Glutamatergic neuron (in vitro differentiated cells): ENCODE measurements at places on chromosomes 5 and 9. TPM values are rescaled to one million over a fixed set of nuclear protein-coding genes. Genes with fewer than 3 reads are reported as not detected.

GRCh38 chr5:119367502-119368237 lies 11.9 kb downstream of the TNFAIP8 start:
- H3K4me1 ChIP-seq: no peaks in the 10 kb centered on the region
- no peak for DNase-seq
- no peaks in the 10 kb centered on the region for H3K27me3 ChIP-seq

DNA sequence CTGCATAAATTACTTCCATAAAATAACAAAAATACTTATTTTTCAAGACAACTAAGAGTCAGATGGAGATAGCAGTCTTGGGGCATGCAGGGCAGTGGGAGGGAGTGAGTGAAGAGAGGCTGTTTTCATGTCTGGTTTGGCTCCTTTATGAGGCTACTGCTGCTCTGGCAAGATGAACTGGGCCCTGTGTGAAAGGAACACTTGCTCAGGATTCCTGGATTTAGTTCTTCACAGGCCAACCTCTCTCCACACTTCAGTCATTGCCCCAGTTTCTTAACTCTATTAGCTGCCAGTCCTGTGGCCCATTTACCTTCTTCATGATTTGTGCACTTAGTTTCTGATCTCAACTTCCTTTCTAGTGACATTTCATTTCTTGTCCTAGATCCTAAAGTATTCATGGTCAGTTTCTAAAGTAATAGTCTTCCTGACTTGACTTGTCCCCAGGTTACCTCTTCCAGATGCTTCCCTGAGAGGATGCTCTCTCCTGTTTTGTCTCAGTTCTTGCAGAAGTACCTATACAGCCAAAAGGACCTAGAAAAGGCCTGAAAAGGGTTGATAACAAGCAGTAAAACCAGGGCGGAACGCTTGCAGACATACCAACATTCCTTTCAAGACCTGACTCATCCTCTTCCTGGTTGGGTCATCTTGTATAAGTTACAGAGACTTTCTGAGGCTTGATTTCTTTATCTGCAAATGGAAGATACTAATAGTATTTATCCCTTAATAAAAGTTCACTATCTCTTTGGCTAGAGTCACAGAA lies 77.0 kb upstream of the ZFAND5 start:
- H3K36me3 ChIP-seq: no peaks in the 10 kb centered on the region
- no peak overlapping the region for H3K27ac ChIP-seq
- peaks cover 2% of the 10 kb centered on the region for H3K27me3 ChIP-seq
- no peak for DNase-seq
- no peaks in the 10 kb centered on the region for H3K4me1 ChIP-seq

DNA sequence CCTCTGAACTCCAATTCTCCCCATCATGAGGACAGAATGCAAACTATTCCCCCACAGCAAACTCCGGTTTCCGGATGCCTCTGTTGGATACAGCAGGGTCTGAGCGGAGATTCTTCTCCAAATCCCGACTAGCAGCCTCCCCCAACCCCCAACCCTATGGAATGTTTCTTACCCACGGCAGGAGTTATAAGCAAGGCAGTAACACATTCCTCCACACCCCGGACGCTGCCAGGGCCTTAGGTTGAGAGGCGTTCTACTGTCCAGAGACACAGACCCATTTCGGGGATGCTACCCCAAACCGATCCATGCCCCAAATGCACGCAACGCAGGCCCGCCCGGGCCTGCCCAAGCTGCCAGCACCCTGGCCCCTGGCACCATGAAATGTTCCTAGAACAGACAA lies 85.6 kb upstream of the LMX1B start:
- no peak overlapping the region for H3K4me3 ChIP-seq
- H3K27me3 ChIP-seq: peaks cover 8% of the 10 kb centered on the region
- DNase-seq: no peak
- peaks cover 8% of the 10 kb centered on the region for H3K36me3 ChIP-seq
- H3K27ac ChIP-seq: no peak overlapping the region
- H3K4me1 ChIP-seq: peaks cover 26% of the 10 kb centered on the region

- H3K27ac ChIP-seq: no peak overlapping the region
- no peak overlapping the region for H3K4me3 ChIP-seq
- H3K4me1 ChIP-seq: no peaks in the 10 kb centered on the region
- no peak for DNase-seq
- no peaks in the 10 kb centered on the region for H3K27me3 ChIP-seq
These were observed 28.7 kb downstream of the PTTG1 start for GRCh38 chr5:160450164-160450932.

GRCh38 chr9:116809656-116810055 lies 122.6 kb downstream of the TRIM32 start:
- no peak for DNase-seq
- H3K4me1 ChIP-seq: peaks cover 4% of the 10 kb centered on the region
- H3K27ac ChIP-seq: no peak overlapping the region
- no peak overlapping the region for H3K4me3 ChIP-seq

GRCh38 chr9:82991671-82992070 lies 71.3 kb downstream of the RASEF start:
- no peaks in the 10 kb centered on the region for H3K27me3 ChIP-seq
- no peak overlapping the region for H3K27ac ChIP-seq
- no peaks in the 10 kb centered on the region for H3K36me3 ChIP-seq
- no peak overlapping the region for H3K4me3 ChIP-seq
- H3K4me1 ChIP-seq: peaks cover 10% of the 10 kb centered on the region

DNA sequence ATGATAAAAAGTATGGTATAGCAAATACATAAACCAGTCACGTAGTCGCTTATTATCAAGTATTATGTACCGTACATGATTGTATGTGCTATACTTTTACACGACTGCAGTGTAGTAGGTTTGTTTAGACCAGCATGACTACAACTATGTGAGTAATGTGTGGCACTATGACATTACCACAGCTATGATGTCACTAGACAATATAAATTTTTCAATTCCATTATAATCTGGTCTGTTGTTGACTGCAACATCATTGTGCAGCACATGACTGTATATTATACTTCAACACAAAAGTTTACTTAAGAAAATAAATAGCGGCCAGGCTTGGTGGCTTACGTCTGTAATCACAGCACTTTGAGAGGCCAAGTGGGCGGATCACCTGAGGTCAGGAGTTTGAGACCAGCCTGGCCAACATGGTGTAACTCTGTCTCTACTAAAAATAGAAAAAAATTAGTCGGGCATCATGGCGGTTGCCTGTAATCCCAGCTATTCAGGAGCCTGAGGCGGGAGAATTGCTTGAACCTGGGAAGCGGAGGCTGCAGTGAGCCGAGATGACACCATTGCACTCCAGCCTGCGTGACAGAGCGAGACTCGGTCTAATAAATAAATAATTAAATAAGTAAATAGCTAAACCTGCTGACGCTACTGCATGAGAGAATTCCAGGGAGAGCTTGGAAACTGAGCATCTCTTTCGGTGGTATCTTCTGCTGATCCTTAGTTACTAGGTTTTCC lies 24.6 kb upstream of the JADE2 start:
- no peak overlapping the region for H3K27ac ChIP-seq
- peaks cover 9% of the 10 kb centered on the region for H3K27me3 ChIP-seq
- H3K4me3 ChIP-seq: no peak overlapping the region
- no peaks in the 10 kb centered on the region for H3K36me3 ChIP-seq
- no peak for DNase-seq

GRCh38 chr9:129275626-129276247 lies 97.7 kb upstream of the IER5L start:
- DNase-seq: no peak
- peaks cover 9% of the 10 kb centered on the region for H3K27me3 ChIP-seq
- H3K36me3 ChIP-seq: peaks cover 8% of the 10 kb centered on the region
- H3K4me3 ChIP-seq: no peak overlapping the region
- peaks cover 32% of the 10 kb centered on the region for H3K4me1 ChIP-seq

PCDHB8 gene
- 19.8 TPM for total RNA-seq

RORB gene
- 2.2 TPM for total RNA-seq

- peaks cover 7% of the 10 kb centered on the region for H3K27me3 ChIP-seq
- H3K36me3 ChIP-seq: peaks cover 4% of the 10 kb centered on the region
- peaks cover 27% of the 10 kb centered on the region for H3K4me1 ChIP-seq
These were observed 166.8 kb downstream of the PAX5 start for GRCh38 chr9:36867241-36867640.

DNA sequence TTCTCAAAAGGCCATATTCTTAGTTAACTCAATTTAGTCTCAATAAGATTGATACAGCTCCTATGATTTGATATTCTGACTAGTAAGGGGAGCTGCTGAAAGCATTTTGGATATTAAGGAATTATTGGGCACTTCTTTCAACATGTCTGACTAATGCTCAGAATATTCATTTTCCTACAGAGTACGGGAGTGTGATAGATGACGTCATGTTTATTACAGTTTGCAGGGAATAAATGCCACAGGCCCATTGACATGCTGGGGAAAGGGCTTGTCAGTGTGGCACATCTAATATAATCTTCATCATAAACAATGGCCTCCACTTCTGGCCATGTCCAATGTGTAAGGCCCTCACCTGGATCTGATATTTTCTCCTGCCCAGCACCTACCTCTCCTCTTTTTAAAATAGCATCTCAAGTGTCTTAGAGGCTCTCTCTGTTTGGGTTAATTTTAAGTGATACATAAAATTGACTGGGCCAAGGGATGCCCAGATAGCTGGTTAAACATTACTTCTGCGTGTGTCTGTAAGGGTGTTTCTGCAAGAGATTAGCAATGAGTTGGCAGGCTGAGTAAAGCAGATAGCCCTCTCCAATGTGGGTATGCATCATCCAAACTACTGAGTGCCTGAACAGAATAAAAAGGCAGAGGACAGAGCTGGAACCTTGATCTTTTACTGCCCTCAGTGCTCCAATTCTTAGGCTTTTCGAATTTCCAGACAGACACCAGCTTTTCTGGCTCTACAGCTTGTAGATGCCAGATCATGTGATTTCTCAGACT lies 99.3 kb downstream of the SLC24A2 start:
- H3K27ac ChIP-seq: no peak overlapping the region
- H3K36me3 ChIP-seq: peaks cover 8% of the 10 kb centered on the region
- no peak for DNase-seq
- no peaks in the 10 kb centered on the region for H3K27me3 ChIP-seq
- peaks cover under 1% of the 10 kb centered on the region for H3K4me1 ChIP-seq
- no peak overlapping the region for H3K4me3 ChIP-seq

DNA sequence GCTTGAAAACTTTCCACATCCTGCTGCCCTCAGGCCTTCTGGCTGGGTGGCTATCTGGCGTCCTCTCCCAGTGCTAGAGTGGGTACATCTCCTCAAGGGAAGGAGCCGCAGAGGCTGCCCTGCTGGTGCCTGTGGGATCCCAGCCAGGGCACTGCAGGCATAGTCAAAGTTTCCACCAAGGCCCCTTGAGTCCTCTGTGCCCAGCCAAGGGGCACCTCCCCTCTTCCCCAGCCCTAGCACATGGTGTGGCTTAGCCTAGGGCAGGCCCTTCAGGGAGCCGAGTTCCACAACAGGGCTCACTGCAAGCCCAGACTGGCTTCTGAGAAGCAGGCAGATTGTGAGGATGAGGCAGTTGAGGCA lies 103.2 kb downstream of the RGS3 start:
- no peak for DNase-seq
- H3K4me3 ChIP-seq: no peak overlapping the region
- H3K27me3 ChIP-seq: peaks cover 8% of the 10 kb centered on the region
- no peaks in the 10 kb centered on the region for H3K36me3 ChIP-seq
- no peak overlapping the region for H3K27ac ChIP-seq
- H3K4me1 ChIP-seq: peaks cover 20% of the 10 kb centered on the region

DNA sequence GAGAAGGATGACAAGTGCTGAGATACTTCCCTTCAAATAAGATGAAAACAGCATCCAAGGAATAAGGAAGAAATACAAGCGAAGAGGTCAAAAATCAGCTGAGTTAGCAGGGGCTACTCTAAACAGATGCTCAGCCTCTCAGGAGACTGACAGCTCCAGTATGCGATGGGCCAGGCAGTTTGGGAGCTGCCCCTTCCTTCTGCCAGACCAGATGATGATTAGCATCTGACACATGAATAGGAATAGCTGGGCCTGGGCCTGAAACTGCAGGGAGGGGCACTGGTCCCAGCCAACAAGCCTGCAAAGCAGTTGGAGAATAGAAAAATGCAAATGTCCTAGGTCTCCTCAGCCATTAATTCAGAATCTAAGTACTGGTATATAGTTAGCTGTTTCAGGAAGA lies 13.1 kb upstream of the MAP3K1 start:
- H3K36me3 ChIP-seq: no peaks in the 10 kb centered on the region
- peak; percentile 66 for DNase-seq
- H3K4me3 ChIP-seq: peak overlapping the region; percentile 10
- H3K27ac ChIP-seq: peak overlapping the region; percentile 86
- H3K27me3 ChIP-seq: peaks cover 5% of the 10 kb centered on the region

OR1J2 gene
- not detected for total RNA-seq

- peaks cover 5% of the 10 kb centered on the region for H3K27me3 ChIP-seq
- no peaks in the 10 kb centered on the region for H3K36me3 ChIP-seq
These were observed 107.4 kb downstream of the LHFPL2 start for GRCh38 chr5:78541086-78541654.

GFI1B gene
- not detected for total RNA-seq

DNA sequence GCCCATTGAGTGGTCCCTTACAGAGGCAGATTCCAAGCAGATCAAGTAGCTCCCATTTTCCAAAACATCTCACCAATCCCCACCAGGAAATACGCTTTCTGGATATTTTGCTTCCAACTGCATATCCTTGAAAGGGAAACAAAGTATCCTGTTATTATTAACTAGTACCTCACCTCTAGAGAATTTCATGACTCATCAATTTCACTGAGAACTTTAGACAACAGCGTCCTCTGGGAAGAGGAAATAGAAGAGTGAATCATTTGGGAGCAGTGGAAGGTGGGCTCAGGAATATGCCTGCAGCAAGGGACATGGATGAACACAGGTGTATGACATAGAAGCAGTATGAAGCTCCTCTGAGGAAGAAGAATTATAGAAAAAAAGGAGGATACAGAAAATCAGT lies 186.7 kb downstream of the MARCHF11 start:
- H3K27me3 ChIP-seq: peaks cover 2% of the 10 kb centered on the region
- H3K4me1 ChIP-seq: peaks cover 8% of the 10 kb centered on the region
- no peak for DNase-seq
- no peak overlapping the region for H3K27ac ChIP-seq

- H3K27me3 ChIP-seq: peaks cover 1% of the 10 kb centered on the region
- no peaks in the 10 kb centered on the region for H3K36me3 ChIP-seq
- no peak overlapping the region for H3K4me3 ChIP-seq
- DNase-seq: peak; percentile 23
- H3K27ac ChIP-seq: no peak overlapping the region
These were observed 31.4 kb downstream of the FXN start for GRCh38 chr9:69066955-69067354.

DNA sequence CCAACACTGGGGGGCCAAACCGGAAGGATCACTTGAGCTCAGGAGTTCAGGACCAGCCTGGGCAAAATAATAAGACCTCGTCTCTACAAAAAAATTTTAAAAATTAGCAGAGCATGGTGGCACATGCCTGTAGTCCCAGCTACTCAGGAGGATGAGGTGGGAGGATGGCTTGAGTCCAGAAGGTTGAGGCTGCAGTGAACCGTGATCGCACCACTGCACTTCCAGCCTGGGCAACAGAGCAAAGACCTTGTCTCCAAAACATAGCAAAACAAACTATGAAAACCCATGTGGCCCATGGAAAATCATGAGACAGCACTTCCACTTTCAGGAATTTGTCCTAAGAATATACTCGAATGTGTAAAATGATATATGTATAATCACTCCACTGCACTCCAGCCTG lies 6.1 kb downstream of the SETX start:
- H3K36me3 ChIP-seq: no peaks in the 10 kb centered on the region
- H3K27ac ChIP-seq: no peak overlapping the region
- H3K4me3 ChIP-seq: no peak overlapping the region
- H3K4me1 ChIP-seq: peaks cover 15% of the 10 kb centered on the region
